ENCODE measurements at places on chromosomes 2 and 18.

DNA sequence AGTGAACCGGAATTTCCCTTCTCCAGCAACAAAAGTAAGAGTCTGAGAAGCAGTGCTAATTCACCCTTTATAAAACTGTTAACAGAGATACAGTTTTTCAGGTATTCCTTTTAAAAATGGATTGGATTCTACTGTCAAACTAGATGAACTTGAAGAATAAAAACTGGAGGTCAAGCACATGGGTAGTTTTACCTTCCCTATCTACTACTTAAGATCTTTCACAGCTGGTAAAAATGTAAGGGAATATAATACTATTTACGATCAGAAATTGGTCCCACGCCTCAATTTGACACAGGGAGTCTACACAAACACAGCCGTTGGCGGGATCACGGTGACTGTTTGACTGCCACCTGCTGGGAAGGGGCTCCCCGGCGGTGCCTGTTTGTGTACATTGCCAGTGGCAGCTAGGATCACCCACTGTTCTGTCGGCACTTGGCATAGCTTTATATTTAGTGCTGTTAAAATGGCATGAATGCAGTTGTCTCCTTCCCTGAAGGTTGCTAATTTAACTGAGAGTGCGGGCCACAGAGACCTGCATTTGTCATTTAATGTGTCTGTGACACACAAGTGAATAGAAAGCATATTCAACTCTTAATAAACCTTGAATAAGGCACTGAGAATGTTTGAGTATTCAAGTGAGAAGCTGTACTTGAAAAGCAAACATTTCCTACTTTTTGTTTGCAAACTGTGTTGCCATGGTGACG is 59.5 kb downstream of the ABCG8 start:
- peak; percentile 4 for DNase-seq

- no peak for DNase-seq
Observed at GRCh38 chr2:32930436-32930835, 16.3 kb upstream of the LTBP1 start.

- DNase-seq, result no peak
Observed at GRCh38 chr2:147663962-147664361, 180.9 kb upstream of the ACVR2A start.

GRCh38 chr18:66872277-66872676 is 268.4 kb upstream of the CDH19 start:
- DNase-seq, result no peak
